Activated T-cell treated with anti-CD3 and anti-CD28 coated beads, Interleukin-2, amount 50 U/mL, for 1 hour (primary cell): ENCODE measurements at places on chromosomes 4 and X.

DNA sequence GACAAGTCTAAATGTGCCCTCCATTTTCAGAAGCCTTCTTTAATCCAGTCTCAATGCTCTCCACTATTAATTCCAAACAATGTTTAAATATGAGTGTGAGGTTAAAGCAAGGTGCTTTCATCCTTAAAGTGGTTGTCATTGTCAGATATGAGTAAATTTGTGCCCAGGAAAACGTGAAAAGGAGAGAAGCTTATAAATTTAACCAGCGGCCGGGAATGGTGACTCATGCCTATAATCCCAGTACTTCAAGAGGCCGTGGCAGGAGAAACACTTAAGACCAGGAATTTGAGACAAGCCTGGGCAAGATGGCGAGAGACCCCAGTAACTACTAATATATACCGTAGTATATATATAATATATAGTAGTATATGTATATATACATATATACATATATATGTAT is 270.0 kb downstream of the ARHGAP24 start:
- DNase-seq: no peak

DNA sequence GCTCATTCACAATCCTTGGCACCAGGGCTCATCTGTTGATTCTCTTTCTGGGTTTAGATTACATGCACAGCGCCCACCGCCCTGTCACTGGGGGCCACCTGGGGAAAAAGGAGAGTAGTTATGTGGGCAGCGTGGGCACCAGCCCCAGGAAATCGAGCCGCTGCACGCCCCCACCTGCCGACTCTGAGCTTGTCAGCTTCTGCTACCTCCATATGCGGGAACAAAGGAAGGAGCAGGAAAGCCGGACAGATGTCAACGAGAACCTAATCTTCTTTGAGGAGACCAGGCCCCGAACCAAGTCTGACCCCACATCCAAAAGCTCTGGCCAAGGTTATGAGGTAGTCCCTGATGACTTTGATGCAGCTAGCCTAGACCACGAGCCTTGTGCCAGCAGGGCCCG is 31.0 kb upstream of the PRPS1 start:
- DNase-seq: no peak

DNA sequence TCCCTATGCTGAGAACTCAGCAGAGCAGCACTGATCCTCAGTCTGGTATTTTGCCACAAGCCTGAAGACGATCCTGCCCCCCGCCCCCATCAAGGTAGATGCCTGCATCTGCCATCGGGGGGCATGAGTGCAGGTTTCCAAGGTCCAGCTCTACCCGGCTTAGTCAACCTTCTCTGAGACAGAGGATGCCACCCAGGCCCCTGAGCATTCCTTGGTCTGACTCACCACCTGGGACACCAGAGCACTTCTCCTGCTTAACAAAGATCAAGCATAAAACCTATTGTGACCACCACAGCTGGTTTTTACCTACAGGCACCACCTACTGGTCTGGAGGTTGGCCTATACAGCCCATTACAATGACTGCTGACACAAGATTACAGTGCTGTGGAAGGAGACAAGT is 1168.1 kb downstream of the PCDH19 start:
- DNase-seq: no peak

GRCh38 chrX:40652664-40653063 is 5.3 kb upstream of the CXorf38 start:
- DNase-seq: no peak

DNA sequence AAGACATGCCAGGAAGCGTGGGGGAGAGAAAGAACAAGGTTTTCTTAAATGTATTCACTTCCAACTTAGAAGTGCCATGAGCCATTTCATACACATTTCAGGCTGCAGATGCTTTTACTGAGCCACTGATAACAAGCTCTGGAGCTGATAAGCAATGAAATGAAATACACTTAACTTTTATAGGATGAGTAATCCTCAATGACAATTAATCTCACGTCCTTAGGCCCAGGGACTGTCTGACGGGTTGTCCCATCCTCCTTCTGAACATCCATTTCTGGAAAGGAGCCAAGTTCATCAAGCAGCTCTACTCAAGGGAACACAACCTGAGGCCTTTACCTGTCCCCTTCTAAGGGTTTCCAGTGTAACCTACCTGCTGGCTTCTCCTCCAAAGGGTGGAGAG is 121.2 kb downstream of the PARM1 start:
- DNase-seq: no peak

DNA sequence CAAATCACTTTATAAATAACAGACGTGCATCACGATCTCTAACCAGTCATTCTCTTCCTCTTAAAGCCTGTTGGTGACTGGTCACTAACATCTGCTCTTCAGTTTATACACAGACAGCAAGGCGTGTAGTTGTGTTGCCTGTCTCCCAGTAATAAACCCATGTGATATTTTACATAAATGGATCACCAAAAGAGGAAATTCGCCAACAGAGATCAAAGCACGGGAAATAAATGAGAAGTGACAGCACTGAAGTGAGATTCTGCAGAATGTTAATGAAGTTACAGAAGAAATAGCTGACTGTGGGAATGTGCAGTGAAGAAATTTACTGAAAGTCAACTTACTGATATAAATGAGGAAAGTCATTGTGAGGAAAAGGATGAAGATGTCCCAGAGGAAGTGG is 47.0 kb downstream of the AFF1 start:
- DNase-seq: no peak

GRCh38 chr4:2798399-2799223 is 5.7 kb downstream of the SH3BP2 start:
- peak; percentile 45 for DNase-seq

- no peak for DNase-seq
These were observed 21.2 kb downstream of the LRP2BP start for GRCh38 chr4:185374573-185374972.

DNA sequence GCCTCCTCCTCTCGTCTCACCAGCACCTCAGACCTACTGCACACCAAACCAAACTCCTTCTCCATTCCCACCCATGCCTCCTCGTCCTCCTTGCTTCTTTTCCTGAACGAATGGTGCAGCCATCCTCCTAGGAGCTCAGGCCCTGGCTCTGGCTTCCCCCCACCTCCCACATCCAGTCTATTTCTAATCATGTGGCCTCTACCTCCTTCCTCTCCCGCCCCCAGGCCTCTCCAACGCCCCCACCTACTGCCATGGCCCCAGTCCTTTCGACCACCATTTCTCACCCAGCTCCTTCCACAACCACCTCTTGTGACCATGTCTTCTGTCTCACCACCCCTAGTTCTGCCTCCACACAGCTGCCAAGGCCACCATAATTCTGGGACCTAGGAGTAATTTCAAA is 127.1 kb downstream of the PJA1 start:
- no peak for DNase-seq

- DNase-seq: no peak
These were observed 490.6 kb downstream of the INPP4B start for GRCh38 chr4:142355421-142355930.

DNA sequence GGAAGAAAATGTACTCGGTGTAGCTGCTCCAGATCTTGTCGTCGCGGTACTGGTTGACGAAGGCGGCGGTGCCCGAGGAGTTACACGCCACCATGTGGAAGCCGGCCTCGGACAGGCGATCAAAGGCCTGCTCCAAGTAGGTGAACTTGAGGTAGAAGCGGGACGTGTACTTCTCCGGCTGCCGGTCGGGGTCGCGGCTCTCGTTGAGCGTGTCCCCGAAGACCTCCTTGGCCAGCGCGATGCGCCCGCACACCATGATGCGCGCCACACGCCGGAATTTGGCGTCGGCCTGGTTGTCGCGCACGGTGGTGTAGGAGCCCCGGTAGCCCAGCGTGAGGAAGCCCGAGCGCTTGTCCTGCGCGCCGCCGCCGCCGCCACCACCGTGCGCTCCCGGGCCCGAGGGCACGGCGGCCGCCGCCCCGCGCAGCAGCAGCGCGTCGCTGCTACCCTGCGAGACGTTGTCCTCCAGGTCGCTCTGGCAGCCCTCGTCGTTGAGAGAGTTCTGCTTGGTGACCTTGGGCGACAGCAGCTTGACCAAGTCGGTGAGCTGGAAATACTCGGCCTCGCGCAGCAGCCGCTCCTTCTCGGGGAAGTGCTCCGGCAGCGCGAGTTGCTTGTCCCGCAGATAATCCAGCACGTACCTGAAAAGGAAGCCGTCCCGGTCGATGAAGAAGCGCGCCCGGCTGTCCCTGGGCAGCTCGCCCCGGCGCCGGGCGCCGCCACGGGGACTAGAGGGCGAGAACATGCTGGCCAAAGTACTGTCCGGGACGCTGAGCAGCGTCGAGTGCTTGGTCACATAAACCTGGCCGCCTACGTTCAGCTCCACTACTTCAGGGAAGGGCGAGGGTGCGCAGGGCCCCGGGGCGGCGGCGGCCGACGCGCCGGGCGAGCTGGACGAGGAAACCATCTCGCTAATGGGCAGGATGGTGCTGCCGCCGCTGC is 775 bp downstream of the KCTD8 start:
- DNase-seq: peak; percentile 14

GRCh38 chr4:135515295-135515694 is 1313.7 kb upstream of the PABPC4L start:
- no peak for DNase-seq

- DNase-seq: no peak
These were observed 16.9 kb downstream of the ZBTB49 start for GRCh38 chr4:4306920-4307319.

DNA sequence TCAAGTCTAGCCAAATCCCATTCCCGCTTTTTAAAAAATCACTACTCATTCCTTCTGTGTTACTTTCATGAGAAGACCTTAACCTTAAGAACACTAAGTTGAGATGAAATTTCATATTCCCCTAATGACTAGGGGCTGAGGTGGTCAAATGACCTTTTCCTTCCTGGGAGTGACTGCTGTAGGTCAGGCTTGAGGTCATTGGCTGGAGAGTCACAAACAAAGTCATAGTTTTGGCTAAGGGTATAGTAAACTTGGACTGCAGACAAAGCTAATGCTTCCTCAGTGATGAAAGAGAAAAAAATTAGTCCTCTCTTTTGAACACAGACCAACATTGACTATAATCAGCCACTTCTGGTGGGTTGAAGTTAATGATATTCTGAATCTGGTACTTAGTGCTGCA is 16.0 kb upstream of the FGF2 start:
- no peak for DNase-seq

DNA sequence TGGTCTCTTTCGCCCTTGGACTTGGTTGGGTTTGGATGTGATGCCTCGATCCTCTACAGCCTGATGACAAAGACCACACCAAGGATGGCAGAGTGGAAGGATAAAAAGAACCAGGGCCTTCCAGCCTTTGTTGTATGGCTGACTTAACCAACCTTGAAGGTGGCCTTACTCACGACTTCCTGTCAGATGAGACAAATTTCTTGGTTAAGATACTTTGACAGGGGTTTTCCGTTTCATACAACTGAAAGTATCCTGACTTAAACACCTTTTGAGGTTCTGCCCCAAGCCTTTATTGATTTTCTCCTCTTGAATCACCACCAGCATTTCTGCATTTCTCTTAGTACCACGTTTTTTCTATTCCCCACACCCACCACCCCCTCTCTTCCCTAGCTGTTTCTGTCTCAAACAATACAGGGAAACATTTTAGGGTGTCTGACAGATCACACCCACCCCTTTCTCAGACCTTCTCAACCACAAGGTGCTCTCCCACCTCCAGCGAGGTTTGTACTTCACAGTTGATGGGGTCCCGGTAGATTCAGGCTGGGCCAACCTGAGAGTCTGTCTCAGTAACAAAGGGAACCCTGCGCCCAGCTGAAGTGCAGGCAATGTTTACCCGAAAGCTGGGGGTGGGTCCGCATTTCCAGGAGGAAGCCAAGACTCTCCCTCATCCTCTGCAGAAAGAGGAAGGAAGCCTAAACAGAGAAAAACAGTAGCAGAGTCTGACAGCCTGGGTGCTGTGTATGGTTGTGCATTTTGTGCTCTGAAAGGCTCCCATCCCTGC is 5.0 kb upstream of the TSPAN5 start:
- DNase-seq: peak; percentile 58

GRCh38 chrX:118189000-118189399 is 72.4 kb upstream of the KLHL13 start:
- DNase-seq: no peak

DNA sequence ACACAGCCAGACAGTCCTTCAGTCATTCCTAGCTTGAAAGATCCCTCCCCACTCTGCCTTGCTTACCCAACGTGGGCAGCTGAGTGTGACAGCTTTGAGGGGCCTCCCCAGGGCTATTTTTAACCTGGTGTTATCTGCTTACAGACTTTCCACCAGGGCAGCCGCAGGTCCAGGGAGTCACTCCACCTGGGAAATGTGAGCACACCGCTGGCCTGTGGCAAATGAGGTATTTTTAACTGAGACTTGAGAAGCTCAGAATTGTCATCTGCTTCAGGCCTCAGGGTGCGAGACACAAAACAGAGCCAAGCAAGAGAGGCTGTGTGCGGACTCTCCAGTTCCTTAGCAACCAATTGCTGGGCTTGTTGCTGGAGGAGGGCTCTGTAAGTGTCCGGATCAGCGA is 13.0 kb downstream of the CORIN start:
- DNase-seq: no peak

DNA sequence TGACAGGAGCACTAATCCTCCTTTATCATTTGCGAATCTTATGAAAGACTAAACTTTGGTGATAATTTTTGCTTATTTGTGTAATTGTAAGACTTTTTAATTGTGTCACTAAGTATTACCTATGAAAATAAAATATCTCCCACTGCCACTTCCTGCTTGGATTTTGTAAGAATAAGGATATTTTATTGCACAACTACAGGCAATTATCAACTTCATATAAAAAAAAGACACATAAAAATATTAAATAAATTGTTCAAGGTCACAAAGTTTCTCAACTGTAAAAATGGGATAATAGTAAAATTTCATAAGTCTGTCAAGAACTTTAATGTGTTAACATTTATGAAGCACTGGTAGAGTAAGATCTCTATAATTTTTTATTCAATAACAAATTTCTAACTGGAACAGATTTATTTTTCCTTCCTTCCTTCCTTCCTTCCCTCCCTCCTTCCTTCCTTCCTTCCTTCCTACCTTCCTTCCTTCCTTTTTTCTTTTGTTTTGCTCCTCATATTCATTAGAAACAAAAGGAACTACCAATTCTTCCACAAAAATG is 527.6 kb upstream of the FAM47C start:
- DNase-seq: no peak
